CD4-positive, CD25-positive, alpha-beta regulatory T cell (primary cell): ENCODE measurements at places on chromosomes 6 and 20.

DNA sequence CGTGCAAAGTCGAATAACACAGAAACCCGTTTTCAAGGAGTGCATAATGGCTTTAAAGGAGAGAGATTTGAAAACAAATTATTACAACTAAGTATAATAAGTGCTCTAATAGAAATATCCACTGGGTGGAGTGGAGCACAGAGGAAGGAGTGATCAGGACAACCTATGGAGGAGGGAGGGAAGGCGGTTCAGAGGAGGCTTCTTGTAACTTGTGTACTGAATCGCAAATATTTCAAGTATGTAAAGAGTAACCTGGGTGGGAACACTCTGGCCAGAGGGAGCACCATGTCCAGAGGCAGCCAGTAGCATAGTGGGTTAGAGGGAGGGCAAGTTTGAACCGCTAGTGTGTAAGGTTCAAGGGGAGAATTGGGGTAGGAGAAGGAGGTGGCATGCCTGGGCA is 21.6 kb upstream of the TNFAIP3 start:
- no peak for DNase-seq

GRCh38 chr6:17987697-17988421 is 424 bp upstream of the KIF13A start:
- peak; percentile 10 for DNase-seq

- DNase-seq = no peak
Measured at GRCh38 chr6:31918069-31918720, 9.3 kb upstream of the C2 start.

DNA sequence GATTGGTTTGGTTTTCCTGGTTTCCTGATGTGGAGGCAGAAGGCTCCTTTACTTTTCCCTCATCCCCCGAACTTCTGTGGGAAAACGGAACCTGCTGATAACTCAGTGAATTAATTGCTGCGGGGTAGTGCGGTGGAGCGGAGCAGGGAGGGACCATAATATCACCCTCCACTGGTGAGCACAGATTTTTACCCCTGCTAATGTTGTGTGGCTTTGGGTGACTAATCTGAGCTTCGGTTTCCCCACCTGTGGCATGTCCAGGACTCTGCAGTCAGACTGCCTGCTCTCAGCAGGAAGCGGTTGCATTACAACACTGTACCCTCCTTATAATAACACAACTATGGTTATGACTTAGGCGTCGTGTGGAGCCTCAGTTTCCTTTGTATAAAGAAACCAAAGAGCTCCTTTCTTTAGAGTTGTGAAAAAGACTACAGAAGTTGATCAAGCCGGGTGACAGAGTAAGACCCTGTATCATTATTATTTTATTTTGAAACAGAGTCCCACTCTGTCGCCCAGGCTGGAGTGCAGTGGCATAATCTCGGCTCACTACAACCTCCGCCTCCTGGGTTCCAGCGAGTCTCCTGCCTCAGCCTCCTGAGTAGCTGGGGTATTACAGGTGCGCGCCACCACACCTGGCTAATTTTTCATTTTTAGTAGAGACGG is 2.2 kb upstream of the ID1 start:
- peak; percentile 28 for DNase-seq

DNA sequence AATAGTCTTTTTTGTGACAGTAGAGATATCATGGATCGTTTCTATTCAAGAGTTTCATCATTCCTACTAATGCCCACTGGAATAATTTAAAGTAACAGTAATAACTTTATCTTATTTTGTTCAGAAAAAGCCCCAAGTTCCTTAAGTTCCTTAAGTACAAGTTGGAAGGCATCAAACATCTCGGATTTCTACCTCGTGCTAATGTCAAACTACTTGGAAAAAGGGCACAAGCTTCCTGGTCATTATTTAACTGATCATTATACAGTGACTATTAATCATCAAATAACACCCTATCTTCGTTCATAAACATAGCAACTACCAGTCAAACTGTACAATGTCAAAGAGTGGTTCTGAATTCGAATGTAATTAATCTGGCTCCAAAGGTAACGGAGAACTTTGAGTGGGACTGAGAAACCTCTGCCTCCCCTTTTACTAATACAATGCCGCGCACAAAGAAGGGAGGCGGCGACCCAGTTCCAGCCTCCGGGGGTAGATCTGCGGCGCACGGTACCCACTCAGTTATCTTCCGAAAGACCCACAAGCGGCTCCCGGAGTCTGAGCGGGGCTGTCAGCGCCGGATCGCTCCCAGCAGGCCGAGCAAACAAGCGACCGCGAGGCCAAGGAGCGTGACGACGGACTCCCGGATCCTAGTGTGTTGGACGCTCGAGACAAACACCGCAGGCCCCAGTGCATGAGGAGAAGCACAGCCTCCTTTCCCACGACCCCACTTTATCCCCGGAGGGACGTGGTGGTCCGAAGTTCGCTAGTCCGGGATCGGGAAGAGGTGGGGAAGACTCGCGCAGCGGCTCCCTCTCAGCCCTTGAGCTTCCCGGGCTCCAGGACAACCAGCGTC is 716 bp downstream of the SHPRH start:
- no peak for DNase-seq
